Muscle of back (tissue), 13 donors: ENCODE measurements at places on chromosomes 6 and 20.
A peak's percentile ranks its signal among the peaks of the same experiment; 100 is the strongest.

GRCh38 chr6:31791324-31792089 is 4.0 kb downstream of the VARS1 start:
- peak; percentile 31 for DNase-seq

DNA sequence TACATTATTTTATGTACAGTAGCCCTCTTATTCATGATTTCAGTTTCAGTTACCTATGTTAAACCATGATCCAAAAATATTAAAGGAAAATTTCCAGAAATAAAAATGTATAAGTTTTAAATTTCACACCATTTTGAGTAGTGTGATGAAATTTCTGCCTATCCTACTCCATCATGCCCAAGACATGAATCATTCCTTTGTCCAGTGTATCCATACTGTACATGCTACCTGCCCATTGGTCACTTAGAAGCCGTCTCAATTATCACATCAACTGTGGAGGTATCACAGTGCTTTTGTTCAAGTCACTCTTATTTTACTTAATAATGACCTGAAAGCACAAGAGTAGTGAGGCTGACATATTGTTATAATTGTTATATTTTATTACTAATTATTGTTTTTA is 32.3 kb upstream of the PLCB4 start:
- no peak for DNase-seq

DNA sequence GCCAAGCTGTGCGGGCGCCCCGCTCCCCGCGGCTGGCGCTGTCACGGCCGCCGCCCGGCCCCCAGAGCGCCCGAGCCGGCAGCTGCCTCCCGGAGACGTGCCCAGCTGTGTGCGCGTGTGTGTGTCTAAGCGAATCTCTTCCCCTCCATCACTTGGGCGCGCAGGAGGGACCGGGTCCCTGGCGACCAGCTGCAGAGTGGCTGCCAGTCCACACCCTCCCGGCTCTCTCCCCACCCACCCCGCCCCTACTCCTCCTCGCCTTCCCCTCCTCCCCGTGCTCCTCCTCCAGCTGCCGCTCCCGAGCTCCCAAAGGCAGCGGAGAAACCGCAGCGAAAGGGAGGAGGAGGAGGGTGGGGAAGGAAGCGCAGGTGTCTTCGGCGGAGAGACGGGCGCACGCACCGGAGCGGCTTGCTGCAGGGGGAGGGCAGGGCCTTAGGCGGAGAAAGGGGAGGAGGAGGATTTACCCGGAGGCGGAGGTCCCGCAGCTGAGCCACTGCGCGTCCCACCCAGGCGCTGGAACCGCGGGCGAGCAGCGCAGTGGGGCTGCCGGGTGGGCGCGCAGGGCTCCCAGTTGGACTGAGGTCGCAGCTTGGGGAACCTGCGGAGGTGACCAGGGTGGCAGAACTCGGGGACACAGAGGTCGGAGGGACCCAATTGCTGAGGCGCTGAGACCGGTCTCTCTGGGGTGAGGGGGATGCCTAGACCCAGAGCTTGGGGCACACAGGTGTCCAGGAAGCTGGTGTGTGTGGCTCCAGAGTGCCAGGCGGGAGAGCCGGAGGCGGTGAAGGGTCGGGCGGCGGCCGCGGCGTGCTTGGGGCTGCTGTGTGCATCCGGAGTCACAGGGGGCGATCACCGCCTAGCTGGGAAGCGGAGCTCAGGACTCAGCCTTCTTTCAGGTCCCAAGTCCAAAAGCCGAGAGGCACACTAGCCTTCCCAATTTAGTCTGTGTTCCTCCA is at the start of gene HS3ST5:
TSS of gene HS3ST5 (minus strand) at position 198 of the 956 bp plus-strand sequence. CDS start 280,178 bp downstream, outside the sequence.
- peak; percentile 83 for DNase-seq

GRCh38 chr20:33474097-33474873 is 15.6 kb upstream of the CBFA2T2 start:
- no peak for DNase-seq

- peak; percentile 1 for DNase-seq
Observed at GRCh38 chr6:83852528-83853177, 507 bp upstream of the RIPPLY2 start.

DNA sequence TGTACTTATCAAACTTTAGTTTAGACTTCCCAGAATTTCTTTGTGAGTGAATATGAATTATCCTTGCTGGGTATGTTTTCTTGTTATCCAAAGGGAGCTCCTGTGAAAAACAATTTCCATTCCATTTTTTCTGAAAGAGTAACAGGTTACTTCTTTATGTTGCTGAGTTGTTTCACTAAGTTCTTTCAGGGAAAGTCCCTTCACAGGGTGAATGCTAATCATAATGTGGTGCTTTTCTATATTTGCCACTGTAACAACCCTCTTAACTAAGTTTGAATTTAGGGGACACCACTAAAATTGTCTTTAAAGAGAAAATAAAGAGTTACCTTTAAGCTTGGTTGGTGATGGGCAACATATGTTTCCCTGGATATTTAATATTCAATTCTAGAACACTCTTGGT is 79.4 kb downstream of the THEMIS start:
- DNase-seq = no peak

GRCh38 chr20:62651285-62652021 is 9.2 kb downstream of the SLCO4A1 start:
- peak; percentile 56 for DNase-seq

DNA sequence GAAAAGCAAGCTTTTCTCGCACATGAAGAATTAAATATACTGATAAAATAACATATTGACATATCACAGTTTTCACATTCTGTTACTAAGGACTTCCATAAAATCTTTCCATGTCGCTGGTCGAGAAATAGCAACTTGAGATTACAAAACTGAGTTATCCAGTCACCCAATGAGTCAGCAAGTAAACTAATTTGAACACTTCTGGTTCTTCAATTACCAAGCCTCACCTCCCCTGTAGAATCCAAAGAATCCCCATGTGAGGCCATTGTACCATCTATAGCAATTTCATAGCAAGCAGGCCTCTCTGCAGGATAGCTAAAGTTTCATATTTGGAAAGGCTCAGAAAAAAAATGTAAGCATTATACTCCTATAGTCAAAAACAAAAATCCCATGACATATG is 87.3 kb downstream of the PKHD1 start:
- DNase-seq = no peak

DNA sequence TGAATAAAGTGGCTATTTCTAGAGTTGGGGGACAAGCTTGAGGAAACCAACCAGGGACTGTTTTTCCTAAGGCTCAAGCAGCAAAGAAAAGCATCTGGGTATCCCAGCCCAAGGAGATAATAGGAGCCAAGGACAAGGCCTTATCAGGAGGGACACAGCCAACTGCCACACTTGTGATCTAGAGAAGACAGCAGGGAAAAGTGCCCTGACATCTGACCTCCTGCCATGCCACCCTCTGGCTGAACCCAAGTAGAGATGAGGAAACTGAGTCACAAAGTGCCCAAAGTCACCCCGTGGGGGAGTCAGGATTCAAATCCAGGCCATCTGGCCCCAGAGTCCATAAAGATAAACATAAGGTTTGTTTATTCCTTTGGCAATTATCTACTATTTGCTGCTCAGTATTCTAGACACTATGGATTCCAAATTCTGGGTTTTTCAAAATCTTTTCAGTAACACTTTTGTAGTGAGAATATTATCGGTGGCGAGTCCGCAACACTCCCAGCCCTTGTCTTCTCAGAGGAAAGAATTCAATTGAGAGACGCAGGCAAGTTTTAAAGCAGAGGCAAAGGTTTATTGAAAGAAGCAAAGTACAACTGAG is 3.5 kb upstream of the LBP start:
- DNase-seq = no peak
